ELR (cell line): ENCODE measurements at places on chromosomes 16 and 17.

DNA sequence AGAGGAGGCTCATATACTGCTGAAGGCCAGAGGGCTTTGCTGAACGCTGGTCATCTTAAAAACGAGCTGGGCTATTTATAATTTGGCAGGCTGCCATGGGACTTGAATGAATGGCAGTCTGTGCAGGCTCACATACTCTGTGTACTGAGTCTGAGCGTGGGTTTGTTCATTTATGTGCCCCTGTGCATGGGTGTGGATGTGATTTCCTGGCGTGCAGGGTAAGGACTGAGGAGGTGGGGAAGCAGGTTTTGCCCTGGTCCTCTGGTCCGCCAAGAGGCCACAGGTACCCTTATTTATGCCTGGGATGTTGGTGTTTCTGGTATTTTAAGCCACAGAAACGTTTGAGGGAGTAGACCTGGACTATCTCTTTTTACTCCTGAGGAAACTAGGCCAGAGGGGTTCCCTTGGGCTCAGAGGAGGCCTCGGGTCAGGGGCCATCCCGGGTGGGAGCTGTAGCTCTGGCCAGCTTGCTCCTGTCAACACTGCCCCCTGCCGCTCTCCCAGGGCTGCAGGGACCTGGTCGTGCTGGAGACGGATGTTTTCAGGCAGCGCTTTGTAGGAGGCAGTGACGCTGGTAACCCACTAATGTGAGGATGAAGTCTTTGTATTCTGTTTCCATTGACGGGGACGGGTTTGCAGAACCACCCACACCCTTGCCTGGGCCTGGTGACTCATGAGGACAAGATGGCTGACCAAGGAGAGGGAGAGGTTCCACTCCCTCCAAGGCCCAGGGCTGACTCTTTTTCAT lies 184.4 kb downstream of the MSI2 start:
- peak; percentile 60 for DNase-seq

DNA sequence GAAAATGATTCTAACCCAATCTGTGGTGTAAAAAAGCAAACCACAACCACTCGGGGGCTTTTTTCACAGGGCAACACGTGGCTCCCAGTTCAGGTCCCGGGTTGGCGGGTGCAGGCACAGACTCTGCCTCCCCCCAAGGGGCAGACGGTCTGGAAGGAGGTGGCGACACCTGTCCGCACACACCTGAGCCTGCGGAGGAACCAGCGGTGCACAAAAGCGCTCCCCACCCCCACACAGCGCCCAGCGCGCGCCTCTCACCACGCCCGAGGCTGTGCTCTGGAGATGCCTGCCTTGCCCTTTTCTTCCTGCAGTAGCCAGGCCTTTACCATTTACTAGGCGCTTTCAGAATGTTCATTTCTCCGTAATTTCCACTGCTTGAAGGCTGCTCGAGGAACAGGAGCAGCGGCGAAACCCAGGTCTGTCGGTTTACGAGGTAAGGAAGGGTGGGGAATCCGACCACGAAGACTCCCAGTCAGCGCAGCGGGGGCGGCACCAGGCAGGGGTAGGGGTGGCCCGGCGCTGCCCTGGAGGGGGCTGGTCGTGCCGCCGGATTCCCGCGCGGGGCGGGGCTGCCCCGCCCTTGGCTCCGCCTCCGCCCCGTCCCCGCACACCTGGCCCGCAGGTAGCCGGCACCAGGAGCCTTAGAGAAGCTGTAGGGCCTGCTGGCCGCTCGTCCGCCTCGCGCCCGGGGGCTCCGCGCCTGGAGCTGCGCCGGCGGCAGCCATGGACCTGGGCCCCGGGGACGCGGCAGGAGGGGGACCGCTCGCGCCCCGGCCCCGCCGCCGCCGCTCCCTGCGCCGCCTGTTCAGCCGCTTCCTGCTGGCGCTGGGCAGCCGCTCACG lies at the start of gene USP43:
USP43 (plus strand) TSS at position 608 of the 842 bp plus-strand sequence; CDS start at position 724, 116 bp downstream.
- DNase-seq = peak; percentile 25

DNA sequence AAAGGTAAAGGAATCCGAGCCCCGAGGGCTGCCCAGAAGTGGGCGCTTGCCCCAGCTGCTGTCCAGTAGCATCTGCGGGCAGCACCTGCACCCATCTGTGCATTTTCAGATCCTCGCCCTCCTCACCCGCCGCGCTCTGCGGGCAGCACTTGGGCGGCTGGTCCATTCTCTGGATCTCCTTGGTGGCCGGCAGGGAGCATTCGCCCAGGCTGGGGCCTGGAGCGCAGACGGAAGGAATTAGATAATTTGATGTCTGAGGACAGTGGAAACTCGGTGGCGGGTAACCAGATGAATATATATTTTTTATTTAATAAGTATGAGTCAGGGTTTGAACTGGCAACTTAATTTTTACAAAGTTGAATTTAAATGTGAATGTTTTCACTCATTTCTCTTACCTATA lies 88.5 kb downstream of the NPIPB11 start:
- no peak for DNase-seq

GRCh38 chr16:22665048-22665797 lies 148.7 kb upstream of the HS3ST2 start:
- no peak for DNase-seq

DNA sequence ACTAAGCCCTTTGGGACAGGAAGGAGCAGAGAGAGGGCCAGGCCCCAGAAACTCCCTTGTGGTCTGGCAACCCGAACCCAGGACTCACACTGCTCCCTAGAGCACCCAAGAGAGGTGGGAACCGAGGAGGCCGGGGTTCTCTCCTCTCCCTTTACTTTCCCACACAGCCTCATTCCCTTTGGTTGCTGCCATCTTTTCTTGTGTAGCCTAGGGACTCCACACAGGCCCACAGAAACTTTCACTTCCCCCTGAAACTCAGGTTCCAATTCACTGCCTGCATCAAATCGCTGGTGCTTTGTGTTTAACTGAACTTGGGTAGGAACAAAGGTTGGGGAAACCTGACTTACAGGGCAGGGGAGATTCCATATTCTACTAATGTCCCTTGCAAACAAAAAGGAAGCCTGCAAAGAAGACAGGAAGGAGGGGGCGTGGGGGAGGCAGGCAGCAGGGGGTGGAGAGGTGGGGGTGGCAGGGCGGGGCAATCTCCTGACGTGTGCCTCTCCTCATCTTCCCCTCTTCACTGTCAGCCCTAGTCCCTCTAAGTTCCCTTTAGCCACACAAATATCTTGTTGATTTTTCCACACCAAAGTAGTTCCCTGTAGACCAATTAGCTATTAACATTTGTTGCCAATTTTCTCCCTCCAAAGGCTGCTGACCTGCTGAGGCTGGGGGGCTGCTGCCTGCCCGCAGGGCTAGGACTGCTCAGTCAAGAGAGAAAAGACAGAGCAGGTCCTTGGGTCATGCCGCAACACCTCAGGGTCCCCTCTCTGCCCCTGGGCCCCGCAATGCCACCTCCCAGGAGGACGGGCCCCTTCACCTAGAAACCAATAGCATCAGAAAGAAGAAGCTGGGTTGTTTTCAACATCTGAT lies 8.0 kb downstream of the ST3GAL2 start:
- DNase-seq = no peak
